GM12878 (cell line): ENCODE measurements at places on chromosomes 5 and 9.

DNA sequence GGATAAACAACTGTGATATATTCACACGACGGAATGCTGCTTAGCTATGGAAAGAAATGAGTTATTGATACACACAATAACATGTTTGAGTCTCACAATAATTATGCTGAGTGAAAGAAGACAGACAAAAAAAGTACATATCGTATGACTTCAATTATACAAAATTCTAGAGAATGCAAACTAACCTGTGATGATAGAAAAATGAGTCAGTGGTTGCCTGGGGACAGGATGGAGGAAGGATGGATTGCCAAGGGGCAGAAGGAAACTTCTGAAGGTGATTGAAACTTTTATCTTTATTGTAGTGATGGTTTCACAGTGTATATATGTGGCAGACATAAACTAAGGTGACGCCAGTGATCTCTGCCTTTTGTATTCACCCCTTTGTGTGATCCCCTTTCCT, 7.5 kb upstream of the CARTPT start:
- DNase-seq, result no peak

GRCh38 chr5:167241436-167242067, 1049.9 kb upstream of the WWC1 start:
- DNase-seq, result no peak

GRCh38 chr9:84667571-84668195, 1.8 kb upstream of the NTRK2 start:
- no peak for DNase-seq

- no peak for DNase-seq
Measured at GRCh38 chr5:77847129-77847460, 71.0 kb upstream of the TBCA start.

DNA sequence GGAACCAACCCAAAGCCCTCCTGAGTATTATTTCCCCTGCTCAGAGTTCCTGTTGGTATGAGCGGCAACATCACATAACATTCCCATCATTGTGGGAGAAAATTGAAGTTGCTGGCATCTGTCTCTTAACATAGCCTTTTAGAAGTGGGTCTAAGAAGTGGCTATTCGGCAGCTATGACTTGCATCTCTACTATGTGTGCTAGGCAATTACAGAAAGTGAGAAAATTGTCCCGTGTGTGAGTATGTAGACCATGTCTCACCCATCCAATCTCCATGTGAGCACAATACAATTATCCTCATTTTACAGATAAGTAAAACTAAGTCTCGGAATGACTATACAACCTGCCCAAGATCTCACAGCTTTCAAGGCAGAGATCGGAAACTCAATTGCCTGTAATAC, 239.4 kb upstream of the ZNF462 start:
- DNase-seq, result no peak

DNA sequence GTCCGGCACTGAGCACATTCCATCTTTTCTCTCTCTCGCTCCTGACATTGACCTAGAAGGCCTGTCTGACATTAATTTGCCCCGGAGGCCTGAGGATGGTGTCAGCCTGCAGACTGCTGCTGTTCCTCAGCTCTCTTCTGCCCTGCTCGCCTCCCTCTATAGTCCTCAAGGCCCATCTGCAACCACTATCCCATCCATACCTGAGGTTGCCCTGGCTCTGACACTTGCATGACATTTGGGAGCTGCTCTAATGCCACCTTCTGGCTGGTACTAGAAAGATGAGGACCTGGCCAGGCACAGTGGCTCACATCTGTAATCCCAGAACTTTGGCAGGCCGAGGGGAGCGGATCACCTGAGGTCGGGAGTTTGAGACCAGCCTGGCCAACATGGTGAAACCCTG, 38.6 kb upstream of the GGTA1 start:
- DNase-seq, result no peak
